Activated gamma-delta T cell (primary cell): ENCODE measurements at places on chromosomes 13 and 19.

DNA sequence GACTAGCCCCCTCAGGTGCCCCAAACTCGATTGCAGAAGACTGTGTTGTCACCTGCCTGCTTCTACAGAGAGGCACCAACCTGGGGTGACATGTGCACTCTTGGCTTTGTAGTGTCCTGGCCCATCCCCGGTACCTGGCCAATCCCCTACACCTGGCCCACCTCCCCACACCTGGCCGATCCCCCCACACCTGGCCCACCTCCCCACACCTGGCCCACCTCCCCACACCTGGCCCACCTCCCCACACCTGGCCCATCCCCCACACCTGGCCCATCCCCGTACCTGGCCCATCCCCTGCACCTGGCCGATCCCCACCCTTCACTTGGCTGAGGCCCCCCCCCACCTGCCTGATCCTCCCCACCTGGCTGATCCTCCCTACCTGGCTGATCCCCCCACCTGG, 25.4 kb downstream of the ATP11A start:
- no peak for DNase-seq

DNA sequence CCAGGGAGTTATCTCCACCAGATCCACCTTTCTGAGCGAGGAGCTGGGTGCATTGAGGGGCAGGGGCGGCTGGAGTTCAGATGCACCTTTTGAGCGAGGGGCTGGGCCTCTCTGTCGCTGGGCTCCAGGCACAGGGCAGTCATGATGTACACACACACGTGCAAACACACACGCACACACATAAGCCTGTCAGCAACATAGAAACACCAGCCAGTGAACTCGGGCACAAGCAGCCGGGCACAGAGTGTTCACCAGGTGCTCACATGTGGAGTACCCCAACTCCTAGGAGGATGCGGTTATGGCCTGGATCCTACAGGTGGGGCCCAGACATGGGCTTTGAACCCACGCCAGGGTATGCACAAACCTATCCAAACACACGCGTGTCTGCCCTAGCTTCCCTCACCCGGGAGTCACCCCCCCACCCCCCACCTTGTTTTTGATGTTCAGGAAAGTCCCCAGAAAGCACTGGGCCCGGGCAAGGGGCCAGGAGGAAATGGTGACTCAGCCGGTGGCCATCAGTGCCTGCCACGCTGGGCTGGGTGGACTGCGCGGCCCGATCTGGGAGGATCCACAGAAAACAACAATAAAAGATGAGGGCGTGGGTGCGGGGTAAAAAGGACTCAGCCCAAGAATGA, 13.3 kb downstream of the ARRDC2 start:
- DNase-seq = peak; percentile 40

- DNase-seq = no peak
These were observed 17.9 kb upstream of the RFC3 start for GRCh38 chr13:33799950-33800592.

DNA sequence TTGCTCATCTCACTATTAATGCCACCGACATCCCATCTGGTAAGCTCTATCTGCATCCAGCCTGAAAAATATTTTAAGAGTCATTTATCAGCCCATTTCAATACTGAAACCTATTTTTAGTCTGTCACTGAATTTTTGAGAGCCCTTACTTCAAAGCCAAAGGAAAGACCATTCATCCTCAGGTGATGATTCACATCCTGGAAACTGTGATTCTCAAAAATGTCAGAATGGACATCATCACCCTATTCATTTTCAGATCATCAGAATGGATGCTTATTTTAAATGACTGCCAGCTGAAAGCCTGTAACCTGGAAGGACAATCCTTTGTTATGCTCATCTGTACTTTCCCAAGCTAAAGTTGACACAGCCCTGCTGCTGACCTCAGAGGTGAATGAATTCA, 27.0 kb downstream of the TNFSF11 start:
- no peak for DNase-seq

GRCh38 chr19:28435551-28436271, 777.2 kb downstream of the UQCRFS1 start:
- DNase-seq = no peak

GRCh38 chr13:29684441-29684840, 89.0 kb upstream of the SLC7A1 start:
- no peak for DNase-seq

DNA sequence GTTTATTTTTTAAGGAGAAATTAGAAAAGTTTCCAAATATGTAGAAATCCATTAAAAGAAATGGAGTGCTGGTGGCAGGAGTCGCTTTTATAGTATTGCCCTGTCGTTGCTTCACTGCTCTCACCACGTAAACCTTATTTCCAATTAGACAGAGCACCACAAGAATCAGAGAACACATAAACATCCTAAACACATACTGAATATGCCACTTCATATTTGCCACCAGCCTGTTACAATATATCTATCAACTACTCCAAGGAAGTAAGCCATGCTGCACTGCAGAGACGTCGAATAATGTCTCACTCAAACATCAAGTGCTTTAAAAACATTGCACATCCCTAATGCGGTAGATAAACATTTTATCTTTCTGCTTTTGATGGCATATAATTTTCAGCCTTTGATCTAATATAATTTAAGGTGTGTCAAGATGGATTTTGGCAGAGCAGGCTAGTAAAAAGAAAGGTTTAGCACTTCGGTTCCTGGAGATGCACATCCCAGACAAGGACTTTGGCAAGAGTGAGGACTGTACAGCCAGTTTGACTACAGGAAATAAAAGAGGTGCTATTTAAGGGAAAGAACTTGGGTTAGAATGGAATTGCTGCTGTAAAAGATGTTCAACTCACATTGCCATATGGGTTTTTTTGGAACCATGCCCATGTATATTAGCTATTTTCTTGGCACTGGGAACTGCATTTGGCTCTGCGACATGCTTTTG, 932.3 kb downstream of the EFNB2 start:
- no peak for DNase-seq

- DNase-seq = no peak
These were observed 22.6 kb downstream of the PGPEP1 start for GRCh38 chr19:18362934-18363542.
